ENCODE measurements at places on chromosomes 13 and 19.

DNA sequence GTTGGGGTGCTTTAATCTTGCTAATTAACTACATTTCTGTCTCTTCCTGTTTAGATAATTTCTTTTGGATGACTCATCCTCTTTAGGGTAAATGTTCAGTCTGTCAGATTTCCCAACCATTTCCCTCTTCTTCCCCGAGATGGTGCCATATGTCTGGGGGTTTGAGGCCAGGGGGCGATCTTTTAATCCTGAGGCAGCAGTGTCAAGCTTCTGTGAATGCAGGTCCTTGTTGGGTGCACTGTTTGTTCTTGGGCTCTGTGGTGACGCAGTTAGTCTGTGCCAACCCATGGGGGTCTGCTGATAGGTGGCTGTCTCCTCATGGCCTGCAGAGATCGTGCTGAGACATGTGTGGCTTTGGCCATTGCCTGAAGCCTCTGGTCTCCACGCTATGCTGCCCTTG lies 420.4 kb downstream of the NDFIP2 start:
- DNase-seq: no peak

- no peak for DNase-seq
These were observed 3.1 kb downstream of the TSC22D1 start for GRCh38 chr13:44573071-44573470.

- no peak for DNase-seq
These were observed 83.1 kb upstream of the OXGR1 start for GRCh38 chr13:97077341-97077740.

DNA sequence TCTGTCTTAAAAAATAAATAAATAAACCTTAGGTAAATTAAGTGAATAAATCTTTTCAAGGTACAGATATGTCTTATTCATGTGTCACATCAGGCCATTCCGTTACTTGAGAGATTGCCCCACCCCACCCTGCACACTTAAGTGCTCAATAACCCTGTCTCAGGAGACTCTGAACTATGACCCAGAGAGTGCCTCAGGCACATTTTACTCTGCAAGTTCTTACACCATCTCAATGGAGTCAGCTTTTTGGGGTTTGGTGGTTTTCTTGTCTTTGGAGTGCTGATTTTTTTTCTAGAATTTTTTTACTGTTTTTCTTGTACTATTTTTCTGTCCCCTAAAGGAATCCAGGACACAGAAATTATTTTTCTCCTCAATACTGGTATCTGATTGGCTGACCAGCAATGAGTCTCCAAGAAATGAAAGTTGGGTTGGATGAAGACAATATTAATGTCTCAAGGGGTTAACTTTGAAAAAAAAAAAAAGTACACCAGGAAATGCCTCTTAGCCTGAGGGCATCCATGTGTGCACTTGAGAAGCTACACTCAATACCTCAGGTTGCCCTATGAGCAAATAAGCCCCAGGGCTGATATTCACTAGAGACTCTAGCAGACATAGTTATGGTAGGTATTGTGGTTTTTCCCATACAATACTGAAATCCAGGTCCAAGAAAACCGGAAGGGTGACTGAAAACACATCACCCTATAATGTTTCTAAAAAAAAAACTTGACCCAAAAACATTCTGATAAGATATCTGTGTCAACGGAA lies 114.6 kb upstream of the ZNF91 start:
- no peak for DNase-seq

DNA sequence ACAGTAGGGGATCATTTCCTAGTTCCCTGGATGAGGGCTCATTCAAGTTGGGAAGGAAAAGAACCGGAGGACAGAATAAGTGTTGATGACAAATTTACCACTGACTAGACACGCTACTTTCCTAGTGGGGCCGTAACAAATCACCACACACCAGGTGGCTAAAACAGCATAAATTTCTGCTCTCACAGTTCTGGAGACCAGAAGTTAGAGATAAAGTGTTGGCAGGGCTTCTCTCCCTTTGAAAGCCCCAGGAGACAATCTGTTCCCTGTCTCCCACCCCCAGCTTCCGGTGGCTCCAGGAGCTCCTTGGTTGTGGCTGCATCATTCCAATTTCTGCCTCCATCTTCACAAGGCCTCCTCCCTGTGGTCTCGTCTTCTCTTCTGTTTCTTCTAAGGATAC lies 65.4 kb upstream of the ARGLU1 start:
- no peak for DNase-seq

- DNase-seq: no peak
These were observed 29.4 kb downstream of the ZNRF4 start for GRCh38 chr19:5484398-5485285.

DNA sequence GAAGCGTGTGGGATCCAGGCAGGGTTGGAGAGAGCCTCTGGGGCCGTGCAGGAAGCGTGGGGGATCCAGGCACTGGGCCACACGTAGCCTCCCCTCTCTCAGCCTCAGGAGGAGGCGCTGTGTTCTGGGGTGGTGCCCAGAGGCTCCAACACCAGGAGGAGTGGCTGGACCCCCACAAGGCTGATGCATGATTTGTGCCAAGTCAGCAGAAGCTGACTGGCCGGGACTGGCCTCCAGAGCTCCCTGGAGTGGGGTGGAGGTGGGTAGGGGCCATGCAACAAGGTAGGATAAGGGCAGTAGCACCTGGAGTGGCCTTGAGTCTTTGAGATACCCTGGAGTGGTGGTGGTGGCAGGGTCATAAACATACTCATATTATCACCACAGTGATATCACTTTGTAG lies 75.3 kb downstream of the ERICH6B start:
- DNase-seq: no peak

- no peak for DNase-seq
These were observed 7.8 kb upstream of the ZNF14 start for GRCh38 chr19:19740755-19741154.

- no peak for DNase-seq
These were observed 5.5 kb downstream of the SF3A2 start for GRCh38 chr19:2242092-2242537.

GRCh38 chr13:108026680-108027410 lies 188.5 kb downstream of the LIG4 start:
- DNase-seq: no peak

GRCh38 chr13:85436029-85436428 lies 363.2 kb downstream of the SLITRK6 start:
- no peak for DNase-seq

DNA sequence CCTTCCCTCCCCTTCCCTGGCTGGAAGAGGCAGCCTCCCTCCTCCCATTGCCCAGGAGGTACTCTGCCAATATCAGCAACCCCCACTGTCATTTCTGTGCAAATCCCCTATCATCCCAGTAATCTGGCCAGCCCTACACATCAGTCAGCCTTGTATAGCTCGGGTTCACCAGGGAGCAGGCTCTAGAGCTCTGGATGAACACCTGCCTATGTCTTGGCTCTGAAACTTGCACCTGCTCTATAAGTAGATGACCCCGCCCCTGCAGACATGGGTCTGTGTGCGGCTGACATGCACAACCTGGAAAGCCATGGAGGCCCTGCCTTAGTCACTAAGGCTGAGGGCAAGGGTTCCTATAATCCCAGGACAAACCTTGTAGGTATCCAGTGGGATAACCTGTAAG lies 1042.9 kb downstream of the UQCRFS1 start:
- no peak for DNase-seq

- no peak for DNase-seq
These were observed 24.2 kb upstream of the SLC15A1 start for GRCh38 chr13:98776644-98777043.

DNA sequence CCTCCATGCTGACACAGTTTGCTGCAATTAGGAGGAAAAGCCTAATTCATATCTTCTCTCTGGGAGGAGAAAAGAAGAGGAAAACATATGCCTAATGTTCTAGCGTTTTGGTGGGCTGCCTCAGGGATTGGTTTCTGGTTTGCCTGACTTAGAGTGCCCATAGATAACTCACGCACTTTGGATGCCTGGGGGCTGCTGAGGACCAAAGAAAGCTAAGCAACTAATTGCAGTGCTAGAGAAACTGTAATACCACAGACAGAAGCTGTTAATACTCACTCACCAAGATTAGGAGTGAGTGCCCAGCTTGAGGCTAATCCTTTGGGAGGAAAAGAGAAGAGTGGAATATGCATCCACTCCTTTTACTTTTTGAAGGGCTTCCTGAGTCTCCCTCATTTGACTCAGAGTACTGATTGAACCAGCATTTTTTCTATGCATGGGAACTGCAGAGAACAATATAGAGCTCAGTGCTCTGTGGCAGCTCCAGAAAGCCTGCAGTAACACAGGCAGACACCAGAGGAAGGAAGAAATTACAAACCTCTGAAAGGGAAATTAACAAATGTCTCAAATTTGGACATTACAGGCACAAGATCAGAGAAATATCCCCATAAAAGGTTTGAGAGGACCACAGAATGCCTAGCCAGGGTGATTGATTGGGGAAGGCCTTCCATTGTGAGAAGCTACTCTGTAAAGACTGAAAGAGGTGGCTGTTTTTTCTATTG lies 666.4 kb downstream of the OLFM4 start:
- no peak for DNase-seq
